ENCODE measurements at places on chromosomes 3 and 15. TPM values are rescaled to one million over a fixed set of nuclear protein-coding genes. Genes with fewer than 3 reads are reported as not detected.

GRCh38 chr3:27565201-27565852 lies 81.1 kb upstream of the SLC4A7 start:
- no peak overlapping the region for H3K27ac ChIP-seq
- no peak overlapping the region for H3K4me3 ChIP-seq
- no peaks in the 10 kb centered on the region for H3K27me3 ChIP-seq
- no peaks in the 10 kb centered on the region for H3K4me1 ChIP-seq
- no peaks in the 10 kb centered on the region for H3K36me3 ChIP-seq
- DNase-seq, result no peak

Gene CPLX3
- total RNA-seq, result not detected

DNA sequence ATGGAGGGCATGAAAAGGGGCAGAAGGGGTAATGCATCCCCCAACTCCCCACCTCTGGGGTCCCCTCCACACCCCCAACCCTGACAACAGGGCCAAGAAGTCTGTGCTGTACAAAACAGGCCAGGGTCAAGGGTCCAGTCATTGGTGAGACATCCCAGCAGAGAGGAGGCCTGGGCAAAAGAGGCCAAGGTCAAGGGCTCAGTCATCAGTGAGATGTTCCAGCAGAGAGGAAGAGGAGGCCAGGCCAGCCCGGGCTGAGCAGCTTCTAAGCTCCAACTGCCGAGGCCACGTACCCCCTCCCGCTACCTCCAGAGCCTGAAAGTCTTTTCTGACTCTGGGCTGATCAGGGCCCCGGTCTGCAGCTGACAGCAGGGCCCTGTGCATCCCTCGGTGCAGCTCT lies 52.4 kb downstream of the LHFPL4 start:
- H3K27ac ChIP-seq, result no peak overlapping the region
- no peak for DNase-seq
- no peak overlapping the region for H3K4me3 ChIP-seq
- H3K4me1 ChIP-seq, result peaks cover 7% of the 10 kb centered on the region
- H3K36me3 ChIP-seq, result no peaks in the 10 kb centered on the region

DNA sequence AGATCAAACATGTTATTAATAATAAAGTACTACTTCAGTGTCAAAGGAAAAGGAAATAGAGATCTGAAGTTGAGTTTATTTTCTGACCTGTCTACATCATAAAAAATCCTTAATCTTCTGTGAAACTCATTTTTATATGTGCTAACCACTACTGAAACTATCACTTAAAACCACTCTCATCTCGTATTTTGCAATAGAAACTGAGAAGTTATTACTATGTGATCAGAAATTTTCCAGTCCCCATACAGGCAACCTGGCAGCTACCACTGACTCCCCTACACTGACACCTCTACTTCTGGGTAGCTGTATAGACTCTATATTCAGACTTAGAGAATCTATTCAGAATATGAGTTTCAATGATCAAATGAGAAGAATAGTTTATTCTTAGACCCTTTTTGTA lies 8.3 kb downstream of the HDGFL3 start:
- H3K27ac ChIP-seq, result no peak overlapping the region

DNA sequence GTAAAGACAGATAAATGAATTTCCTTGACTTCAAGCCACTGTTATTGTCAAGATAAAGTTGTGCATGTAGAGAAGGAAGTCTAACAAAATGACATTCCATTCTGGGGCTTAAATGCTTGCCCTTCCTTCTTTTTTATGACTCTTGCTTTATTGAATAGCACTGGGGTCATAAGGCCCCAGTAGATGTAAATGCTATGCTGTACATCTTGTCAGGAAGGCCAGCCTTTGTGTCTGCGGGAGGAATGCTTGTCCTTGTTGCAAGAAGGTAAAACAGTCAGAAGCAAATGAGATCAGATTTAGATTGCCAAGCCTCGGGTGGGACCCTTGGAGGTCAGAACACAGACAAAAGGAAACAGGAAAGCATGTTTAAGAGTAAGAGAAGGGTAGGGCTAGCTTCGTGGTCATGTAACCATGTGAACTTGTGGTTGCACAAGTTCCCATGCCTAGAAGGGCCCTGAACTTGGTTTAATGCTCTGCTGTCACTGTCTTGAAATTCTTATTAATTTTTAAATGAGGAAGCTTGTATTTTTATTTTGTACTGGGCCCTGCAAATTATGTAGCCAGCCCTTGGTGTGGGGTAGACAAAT lies 81.5 kb downstream of the PPM1L start:
- DNase-seq, result no peak
- H3K27me3 ChIP-seq, result no peaks in the 10 kb centered on the region
- H3K36me3 ChIP-seq, result peaks cover 3% of the 10 kb centered on the region
- no peak overlapping the region for H3K27ac ChIP-seq
